SK-N-SH treated with all-trans-retinoic acid at 6 μM for 48 hours (cell line): ENCODE measurements at places on chromosomes 13 and 19.

DNA sequence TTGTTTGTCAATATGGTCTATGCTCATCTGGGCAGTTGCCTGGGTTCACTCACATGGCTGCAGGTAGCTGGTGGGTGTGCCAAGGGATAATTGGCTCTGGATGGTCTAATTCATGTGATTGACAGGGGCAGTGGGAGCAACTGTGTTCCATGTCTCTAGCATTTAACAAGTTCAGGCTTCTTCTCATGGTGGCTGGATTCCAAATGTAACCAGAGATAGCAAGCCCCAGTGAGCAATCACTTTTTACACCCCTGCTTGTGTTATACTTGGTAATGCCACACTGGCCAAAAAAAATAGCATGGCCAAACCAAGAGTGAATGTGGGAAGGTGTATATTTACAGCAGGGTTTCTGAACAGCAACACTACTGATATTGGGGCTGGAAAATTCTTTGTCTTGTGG is 89.6 kb upstream of the TNFSF11 start:
- ATAC-seq, result no peak

DNA sequence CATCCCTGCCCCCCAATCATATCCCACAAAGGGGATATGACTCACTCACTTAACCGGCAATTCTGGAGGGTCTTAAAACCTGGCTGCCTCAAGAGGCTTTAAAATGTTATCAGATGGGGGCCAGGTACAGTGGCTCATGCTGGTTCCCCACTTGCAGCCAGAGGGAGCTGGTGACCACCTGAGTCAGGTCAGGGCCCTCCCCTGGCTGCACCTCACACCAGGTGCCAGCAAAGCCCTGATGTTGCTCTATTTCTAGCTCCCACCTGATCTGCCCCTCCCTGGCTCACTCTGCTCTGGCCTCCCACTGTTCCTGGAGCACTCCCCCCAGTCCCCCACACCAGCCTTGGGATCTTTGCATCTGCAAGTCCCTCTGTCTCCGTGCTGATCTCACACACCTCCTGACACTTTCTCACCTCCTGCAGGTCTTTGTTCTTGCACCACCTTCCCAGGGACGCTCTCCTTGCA is 14.2 kb downstream of the HPN start:
- peak; percentile 57 for ATAC-seq

DNA sequence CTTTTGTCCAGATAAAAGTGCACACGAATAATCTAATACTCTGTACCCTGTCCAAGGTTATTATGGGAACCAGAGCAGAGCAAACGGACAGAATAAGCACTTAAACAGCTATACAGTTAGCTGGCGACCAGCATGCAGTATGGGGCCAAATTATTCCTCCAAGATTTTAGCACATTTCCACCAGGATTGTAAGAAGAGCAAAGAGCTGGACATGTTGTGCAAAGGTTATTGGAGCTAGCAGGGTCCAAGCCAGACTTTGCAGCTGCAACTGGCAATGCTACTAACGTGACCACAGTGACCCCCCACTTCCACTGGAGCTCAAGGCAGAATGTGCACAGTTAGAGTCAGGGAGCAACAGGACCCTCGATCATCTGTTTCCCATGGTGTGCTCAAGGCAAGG is 89.9 kb downstream of the COL4A1 start:
- no peak for ATAC-seq

- ATAC-seq, result no peak; the same call in 2 of the 3 replicates
These were observed at the start of gene FAM83E for GRCh38 chr19:48614436-48615230. FAM83E (minus strand) TSS chr19:48615076; CDS start chr19:48613372, 1,704 bp downstream.

- no peak for ATAC-seq
These were observed 13.6 kb upstream of the ZNF611 start for GRCh38 chr19:52748336-52748950.

DNA sequence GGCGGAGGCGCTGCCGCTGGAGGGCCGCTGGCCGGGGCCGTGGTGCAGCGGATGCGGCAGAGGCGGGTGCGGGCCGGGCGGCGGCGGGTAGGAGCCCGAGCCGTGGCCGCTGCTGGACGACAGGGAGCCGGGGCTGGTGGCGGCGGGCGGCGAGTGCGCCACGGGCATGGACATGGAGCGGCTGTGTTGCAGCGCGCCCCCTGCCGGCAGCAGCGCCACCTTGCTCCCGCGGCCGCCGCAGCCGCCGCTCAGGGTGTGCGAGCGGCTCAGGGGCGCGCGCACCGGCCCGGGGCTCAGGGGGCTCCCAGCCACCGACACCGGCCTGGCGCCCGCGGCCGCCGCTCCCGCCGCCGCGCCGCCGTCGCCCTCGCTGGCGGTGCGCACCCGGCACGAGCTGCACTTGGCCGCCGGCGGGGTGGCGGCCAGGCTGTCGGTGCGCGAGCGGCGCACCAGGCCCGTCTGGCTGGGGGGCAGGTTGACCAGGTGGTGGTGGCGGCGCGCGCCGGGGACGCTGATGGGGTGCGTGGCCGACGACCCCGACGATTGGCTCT is 1.7 kb downstream of the IRS2 start:
- peak; percentile 18 for ATAC-seq

DNA sequence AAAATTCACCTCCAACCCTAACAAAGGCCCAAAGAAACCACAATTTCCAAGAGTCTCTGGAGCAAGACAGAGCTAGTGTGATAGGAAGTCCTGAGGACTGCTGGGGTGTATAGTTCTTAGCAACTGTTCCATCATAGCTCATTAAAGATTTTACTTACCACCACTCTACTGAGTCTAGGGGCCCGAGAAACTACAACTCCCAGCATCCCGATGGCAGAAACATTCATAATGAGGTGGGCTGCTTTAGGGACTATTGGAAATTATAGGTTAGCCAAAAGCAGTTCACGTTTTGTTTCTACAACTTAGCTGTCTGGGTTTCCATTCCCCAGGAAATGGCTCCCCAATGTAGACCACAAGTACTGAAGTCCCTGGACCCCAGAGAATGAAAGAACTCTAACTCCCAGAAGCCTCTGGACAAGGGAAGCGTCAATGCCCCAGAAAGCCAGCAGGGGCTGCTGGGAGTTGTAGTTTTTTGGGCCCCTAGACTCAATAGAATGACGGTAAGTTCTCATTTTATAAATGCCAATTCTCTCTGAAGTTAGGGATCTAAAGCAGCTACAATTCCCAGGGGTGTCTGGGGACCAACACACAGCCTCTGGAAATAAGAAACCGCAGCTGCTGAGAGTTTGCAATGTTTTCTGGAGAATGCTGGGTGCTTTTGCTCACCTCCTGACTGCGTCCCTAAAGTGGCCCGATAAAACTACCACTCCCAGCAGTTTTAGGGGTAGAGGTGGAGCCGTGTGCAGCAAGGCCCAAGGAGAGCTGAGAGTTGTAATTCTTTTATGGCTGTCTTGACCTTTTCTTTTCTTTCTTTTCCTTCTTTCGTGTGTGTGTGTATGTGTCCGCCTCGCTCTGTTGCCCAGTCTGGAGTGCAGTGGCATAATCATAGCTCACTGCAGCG is 11.1 kb downstream of the FTL start:
- peak; percentile 68 for ATAC-seq

- ATAC-seq, result no peak
These were observed 335.8 kb downstream of the SLITRK1 start for GRCh38 chr13:83546476-83546875.

DNA sequence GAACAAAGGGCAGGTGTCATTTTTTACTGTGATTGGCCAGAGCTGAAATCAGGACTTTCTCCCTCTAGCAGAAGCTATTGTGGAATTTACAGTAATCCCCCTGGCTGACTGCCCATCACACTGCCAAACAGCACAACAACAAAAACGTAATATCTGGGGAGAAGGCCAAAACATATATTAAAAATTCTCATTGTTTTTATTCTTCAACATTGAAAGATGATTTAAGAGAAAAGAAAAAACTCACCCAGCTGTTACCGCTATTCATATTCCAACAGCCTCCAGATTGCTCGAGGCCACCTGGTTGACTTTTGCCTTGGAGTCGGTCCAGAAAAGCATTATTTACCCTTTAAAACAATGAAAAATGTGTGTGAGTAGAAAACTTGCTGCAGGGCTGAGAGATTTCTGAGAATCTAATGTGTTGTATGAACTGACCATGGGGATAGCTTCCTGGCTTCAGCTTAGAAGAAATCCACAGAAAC is 97.2 kb downstream of the EPSTI1 start:
- peak; percentile 80 for ATAC-seq

DNA sequence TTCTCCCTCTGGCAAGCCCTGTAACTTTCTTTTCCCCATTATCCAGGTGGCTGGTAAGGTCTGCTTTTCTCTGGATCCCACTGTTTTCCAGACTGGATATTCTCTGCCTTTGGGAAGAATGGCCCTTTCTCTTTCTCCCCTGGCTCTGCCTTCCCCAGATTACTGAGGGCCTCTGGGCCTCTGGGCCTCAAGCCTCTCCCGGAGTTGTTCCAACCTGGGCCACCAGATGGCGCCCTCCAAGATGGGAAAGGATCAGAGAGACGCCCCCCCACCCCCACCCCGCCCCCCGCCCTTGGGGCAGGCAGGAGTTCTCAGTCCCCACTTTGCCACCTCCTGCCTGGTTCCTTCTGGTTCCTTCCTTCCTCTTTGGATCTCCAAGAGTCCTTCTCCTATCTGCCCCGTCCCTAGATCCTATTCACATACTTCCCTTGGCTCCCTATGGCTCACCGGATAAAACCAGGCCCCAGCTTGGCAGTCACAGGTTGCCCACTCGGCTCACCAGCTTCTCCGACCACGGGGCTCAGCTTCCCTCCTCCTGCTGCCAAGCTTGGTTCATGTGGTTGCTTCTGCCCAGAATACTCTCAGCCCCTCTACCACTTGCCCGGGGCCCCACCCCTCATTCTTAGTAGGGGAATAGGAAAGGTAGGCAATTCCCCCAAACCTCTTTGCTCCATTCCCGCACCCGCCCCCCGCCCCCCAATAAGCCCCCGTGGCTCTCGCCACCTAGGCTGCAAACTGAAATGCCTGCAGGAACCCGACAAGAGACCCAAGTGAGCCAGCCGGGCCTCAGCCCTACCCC is 13.1 kb downstream of the EPS8L1 start:
- ATAC-seq, result peak; percentile 50

DNA sequence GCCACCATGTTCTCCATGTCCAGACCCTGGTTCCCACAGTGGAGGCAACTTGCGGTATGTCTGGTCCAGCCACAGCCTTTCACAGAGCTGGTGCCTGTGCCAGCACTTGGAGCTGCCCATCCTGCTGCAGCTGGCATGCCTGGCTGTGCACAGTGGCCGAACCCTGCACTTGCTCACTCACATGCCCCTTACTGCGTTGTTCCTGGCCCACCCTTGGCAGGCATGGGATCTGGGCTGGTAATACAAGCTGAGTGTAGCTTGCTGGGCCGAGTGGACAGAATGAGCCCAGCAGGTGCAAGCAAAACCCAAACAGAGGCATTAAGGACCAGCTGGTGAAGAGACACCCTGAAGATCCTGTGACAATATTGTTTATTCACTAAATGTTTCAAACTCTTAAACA is 583.9 kb upstream of the SLITRK6 start:
- ATAC-seq, result no peak

DNA sequence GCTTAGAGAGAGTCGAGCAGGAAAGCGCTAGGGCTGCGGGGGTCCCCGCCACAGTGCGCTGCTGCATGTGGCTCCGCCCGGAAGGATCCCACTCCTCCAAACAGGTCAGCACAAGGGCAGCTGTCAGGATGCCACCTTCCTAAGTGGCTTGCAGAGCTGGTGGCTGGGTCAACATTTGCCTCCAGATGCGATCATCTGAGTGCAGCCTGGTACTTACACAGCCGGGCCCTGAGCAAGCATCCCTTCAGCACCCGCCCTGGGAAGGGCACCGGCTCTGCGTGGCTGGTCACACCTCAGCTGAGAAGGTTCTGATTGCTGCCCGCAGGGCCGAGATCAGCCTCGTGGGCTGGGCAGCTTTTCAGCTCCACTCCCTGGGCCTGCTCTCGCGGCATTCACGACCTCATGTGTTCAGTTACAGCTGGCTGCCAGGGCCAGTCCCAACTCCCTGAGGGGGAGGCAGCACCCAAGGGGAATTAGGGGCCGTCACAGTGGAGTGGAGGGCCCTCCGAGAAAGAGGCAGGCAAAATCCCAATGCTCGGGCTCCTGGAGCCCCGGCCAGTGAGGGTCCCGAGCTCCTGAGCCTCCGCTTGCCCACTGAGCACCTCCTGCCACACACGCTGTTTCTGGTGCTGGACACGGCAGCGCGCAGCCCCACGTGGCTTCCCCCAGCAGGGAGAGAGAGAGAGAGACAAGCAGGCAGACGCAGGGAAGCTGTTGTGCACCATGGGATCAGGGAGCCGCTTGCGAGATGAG is 26.8 kb downstream of the AP1M1 start:
- no peak for ATAC-seq

- ATAC-seq, result no peak
These were observed 2.5 kb upstream of the LRRC8E start for GRCh38 chr19:7885818-7886217.

GRCh38 chr19:30077851-30078355 is 135.9 kb downstream of the URI1 start:
- ATAC-seq, result no peak

DNA sequence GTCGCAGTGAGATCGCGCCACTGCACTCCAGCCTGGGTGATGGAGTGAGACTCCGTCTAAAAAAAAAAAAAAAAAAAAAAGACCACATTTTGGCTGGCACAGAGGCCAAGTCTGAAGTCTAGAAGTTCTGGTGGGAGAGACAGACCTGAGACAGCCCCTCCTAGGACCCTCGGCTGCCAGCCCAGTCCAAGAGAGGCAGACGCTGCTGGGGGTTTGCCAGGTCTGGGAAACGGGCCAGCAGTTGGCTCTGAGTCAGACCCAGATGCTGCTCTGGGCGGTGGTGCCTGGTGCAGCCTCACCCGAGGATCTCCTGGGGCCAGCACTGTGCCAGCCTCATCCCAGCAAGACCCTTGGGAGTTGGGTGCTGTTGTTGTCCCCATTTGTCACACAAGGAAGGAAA is 5.8 kb downstream of the FCHO1 start:
- peak; percentile 88 for ATAC-seq

DNA sequence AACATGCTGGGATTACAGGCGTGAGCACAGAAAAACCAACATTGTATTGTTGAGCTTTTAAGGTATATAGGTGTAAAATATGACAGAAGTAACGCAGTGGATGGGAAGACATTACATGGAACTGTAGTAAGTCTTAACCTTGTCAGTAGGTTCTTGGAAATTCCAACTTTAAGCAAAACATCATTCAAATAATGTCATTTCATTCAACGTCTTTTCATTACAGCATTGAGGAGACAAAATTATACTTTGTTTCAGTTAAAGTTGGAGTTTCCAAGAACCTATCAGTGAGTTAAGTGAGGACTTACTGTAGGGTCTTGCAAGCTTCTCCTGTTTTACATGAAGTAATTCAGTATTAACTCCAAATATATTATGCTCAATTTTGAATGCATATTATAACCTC is 27.0 kb upstream of the GPR183 start:
- no peak for ATAC-seq

DNA sequence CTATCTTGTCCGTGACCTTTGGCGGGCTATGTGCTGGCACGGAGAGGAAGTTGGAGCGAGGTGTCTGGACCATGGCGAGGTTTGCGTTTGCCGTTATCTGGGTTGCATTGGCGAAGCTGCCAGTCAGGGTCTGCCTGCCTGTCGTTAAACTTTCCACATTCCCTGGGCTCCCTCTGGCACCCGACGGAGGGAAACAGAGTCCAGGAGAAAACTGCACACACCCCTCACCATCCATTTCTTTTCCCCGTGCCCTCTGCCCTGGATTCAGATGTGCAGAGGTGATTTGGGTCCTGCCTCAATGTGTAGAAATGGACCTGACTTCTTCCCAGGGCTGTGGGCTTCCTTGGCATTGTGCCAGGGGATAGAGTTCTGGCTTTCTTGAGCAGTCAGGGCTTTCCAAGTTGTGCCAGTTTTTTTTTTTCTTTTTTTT is 142.4 kb downstream of the URI1 start:
- ATAC-seq, result no peak

- ATAC-seq, result no peak
These were observed 298.3 kb downstream of the DIAPH3 start for GRCh38 chr13:59865398-59865797.

- ATAC-seq, result peak; percentile 34; the same call in 2 of the 3 replicates
These were observed 404.7 kb downstream of the IRS2 start for GRCh38 chr13:109381546-109382180.
